Hepatocyte (in vitro differentiated cells): ENCODE measurements at places on chromosomes 1 and 21. TPM values are rescaled to one million over a fixed set of nuclear protein-coding genes. Genes with fewer than 3 reads are reported as not detected.
A peak's percentile ranks its signal among the peaks of the same experiment; 100 is the strongest.

GRCh38 chr1:86069757-86070145, 86.8 kb downstream of the COL24A1 start:
- H3K4me3 ChIP-seq: no peak overlapping the region
- no peaks in the 10 kb centered on the region for H3K36me3 ChIP-seq
- no peaks in the 10 kb centered on the region for H3K27me3 ChIP-seq
- no peak overlapping the region for H3K27ac ChIP-seq

DNA sequence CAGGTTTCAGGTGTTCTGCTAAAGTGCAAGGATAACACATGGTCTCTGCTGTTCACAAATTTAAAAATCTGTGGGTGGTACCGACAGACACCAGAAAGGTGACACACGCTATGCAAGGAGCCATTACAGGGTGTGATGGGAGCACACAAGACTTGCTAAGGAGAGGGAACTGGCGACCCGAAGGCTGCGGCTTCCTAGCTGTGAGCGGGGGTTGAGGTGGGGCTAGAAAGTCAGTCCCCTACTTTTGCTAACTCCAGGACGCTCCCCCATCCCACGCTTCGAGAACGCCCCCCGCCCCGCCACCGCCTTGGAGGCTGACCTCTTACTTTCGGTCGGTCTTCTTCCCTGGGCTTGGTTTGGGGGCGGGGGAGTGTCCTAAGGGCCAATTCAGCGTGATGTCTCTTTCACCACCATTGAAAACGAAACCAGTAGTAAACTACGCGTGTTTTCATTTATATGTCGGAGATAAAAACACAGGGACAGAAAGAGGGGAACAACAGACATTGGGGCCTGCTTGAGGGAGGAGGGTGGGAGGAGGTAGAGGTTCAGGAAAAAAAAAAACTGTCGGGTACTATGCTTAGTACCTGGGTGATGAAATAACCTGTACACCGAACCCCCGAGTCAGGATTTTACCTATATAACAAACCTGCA, 1.1 kb downstream of the CKS1B start:
- DNase-seq: peak; percentile 65
- H3K27me3 ChIP-seq: no peaks in the 10 kb centered on the region
- peak overlapping the region; percentile 92 for H3K27ac ChIP-seq
- no peaks in the 10 kb centered on the region for H3K36me3 ChIP-seq

- no peak overlapping the region for H3K27ac ChIP-seq
- H3K36me3 ChIP-seq: no peaks in the 10 kb centered on the region
Observed at GRCh38 chr1:6347641-6348487, 45.7 kb downstream of the ACOT7 start.

- no peaks in the 10 kb centered on the region for H3K27me3 ChIP-seq
- H3K27ac ChIP-seq: peak overlapping the region; percentile 81
- peaks cover 29% of the 10 kb centered on the region for H3K4me1 ChIP-seq
- H3K4me3 ChIP-seq: no peak overlapping the region
Observed at GRCh38 chr1:15214527-15214926, 32.5 kb upstream of the FHAD1 start.

PRDX6 gene
- total RNA-seq: 350 and 371 TPM in 2 replicates

DNA sequence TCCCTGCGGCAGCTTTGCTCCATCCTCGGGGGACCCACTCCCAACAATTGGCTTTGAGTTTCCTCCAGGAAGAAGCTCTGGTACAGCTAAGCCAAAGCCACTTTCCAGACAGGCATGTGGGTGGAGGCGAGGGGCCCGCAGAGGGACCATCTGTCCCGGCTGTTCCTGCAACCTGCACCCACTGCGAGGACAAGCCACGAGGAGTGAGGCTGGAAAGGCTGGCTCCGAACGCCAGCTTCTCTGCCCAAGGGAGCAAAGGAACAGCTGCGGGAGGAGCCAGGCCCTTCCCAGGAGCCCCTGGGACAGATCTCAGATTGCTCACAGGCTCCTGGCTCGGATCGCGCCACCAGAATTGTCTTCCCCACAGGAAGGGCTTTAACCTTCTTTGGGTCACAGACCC, 28.3 kb upstream of the PEF1 start:
- no peak overlapping the region for H3K27ac ChIP-seq
- DNase-seq: peak; percentile 21
- no peaks in the 10 kb centered on the region for H3K27me3 ChIP-seq
- H3K4me3 ChIP-seq: no peak overlapping the region
- peaks cover 28% of the 10 kb centered on the region for H3K4me1 ChIP-seq

GRCh38 chr1:151680826-151681225, 35.8 kb downstream of the CELF3 start:
- H3K27me3 ChIP-seq: no peaks in the 10 kb centered on the region
- H3K36me3 ChIP-seq: no peaks in the 10 kb centered on the region
- no peak overlapping the region for H3K4me3 ChIP-seq
- no peak for DNase-seq

TEX38 gene
- total RNA-seq: 0.16 TPM in 1 of 2 replicates, not detected in the other

GRCh38 chr1:167456524-167456923, 61.8 kb downstream of the CD247 start:
- no peak overlapping the region for H3K4me3 ChIP-seq
- no peak overlapping the region for H3K27ac ChIP-seq
- no peaks in the 10 kb centered on the region for H3K36me3 ChIP-seq
- no peaks in the 10 kb centered on the region for H3K4me1 ChIP-seq

REN gene
- 15.4 and 16.2 TPM in 2 replicates for total RNA-seq

- peaks cover 3% of the 10 kb centered on the region for H3K4me1 ChIP-seq
- no peak for DNase-seq
- H3K27me3 ChIP-seq: no peaks in the 10 kb centered on the region
- no peak overlapping the region for H3K4me3 ChIP-seq
- no peaks in the 10 kb centered on the region for H3K36me3 ChIP-seq
Observed at GRCh38 chr21:17796037-17796403, 23.1 kb downstream of the C21orf91 start.

HES5 gene
- total RNA-seq: not detected in 2 replicates

DNA sequence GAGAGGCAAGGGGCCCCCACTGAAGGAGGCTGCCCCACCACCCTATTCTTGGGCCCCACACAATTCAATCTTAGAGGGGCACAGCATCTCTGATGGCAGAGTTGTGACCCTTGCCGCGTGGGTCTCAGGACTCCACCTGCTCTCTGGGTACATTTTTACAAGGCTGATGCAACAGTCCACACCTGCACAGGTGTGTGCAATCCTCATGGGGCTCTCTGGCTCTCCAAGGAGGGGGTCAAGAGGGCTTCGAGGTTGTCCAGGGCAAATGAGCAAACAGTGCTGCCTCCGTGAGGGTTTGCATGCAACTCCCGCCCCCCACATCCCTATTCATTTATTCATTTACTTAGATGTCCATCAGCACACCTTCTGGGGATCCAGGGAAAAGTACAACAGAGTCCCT, 81.6 kb upstream of the IFFO2 start:
- H3K4me1 ChIP-seq: peaks cover 6% of the 10 kb centered on the region
- no peak overlapping the region for H3K27ac ChIP-seq
- no peaks in the 10 kb centered on the region for H3K27me3 ChIP-seq
- H3K4me3 ChIP-seq: no peak overlapping the region

GRCh38 chr1:190212450-190212849, 265.2 kb downstream of the BRINP3 start:
- H3K27me3 ChIP-seq: no peaks in the 10 kb centered on the region
- no peak overlapping the region for H3K27ac ChIP-seq
- no peak overlapping the region for H3K4me3 ChIP-seq
- DNase-seq: no peak
- no peaks in the 10 kb centered on the region for H3K36me3 ChIP-seq

DNA sequence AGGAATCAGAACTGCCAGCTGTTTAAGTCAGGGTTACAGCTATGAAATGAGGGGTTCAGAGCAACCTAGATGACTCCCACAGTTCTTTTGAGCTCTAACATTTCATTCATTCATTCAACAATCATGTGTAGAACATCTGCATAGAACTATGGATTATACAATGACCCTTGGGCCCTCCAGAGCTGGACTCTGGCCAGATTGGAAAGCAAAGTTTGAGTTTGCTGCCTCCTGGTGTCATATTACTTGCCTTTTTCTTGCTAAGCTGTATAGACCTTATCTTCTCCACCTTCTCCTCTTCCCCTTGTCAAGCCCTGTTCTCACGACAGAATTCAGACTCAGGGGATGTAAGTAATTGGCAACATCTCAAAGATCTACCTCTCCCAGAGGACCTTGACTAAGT, 4.0 kb downstream of the CASQ2 start:
- H3K27me3 ChIP-seq: no peaks in the 10 kb centered on the region
- no peaks in the 10 kb centered on the region for H3K36me3 ChIP-seq
- DNase-seq: peak; percentile 64

GRCh38 chr1:43518935-43519686, 11.6 kb upstream of the PTPRF start:
- H3K27me3 ChIP-seq: peaks cover 5% of the 10 kb centered on the region
- H3K4me1 ChIP-seq: peaks cover 12% of the 10 kb centered on the region
- H3K27ac ChIP-seq: no peak overlapping the region
- no peaks in the 10 kb centered on the region for H3K36me3 ChIP-seq
- H3K4me3 ChIP-seq: no peak overlapping the region
- no peak for DNase-seq
